Activated CD4-positive, alpha-beta T cell treated with anti-CD3 and anti-CD28 coated beads, Interleukin-2, Interleukin-4, amounts not matched to agents 100 ng/mL and 50 ng/mL, durations not matched to agents 16 hours and 8 hours (primary cell): ENCODE measurements at places on chromosomes 11 and 22.
A peak's percentile ranks its signal among the peaks of the same experiment; 100 is the strongest.

- DNase-seq, result no peak
Observed at GRCh38 chr11:25068451-25068850, 571.6 kb downstream of the LUZP2 start.

DNA sequence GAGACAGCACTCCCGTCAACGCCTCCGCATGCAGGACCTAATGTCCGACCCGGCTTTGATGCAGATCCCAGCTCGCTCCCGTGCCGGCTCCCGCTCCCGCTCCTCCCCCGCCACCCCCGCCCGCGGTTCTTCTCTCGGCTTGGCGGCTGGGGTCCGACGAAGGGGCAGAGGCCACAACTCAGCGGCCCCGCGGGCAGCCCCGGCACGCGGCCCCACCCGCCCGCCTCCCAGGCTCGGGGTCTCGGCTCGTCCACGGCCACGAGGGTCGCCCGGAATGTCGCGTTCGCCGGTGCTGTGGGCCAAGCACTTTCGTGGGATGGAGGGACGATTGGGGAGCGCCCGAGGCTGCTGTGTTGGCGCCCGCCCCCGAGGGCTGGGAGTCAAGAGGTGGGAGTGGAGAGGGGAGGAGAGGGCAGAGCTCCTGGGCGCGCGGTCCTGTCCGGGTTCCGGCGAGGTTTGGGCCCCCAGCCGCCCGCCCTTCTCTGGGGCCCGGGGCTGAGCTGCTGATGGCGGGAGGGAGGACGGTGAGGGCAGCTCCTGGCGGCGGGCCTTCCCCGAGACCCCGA lies 5.3 kb upstream of the TBX1 start:
- no peak for DNase-seq

GRCh38 chr11:73972620-73973449 lies 9.8 kb downstream of the UCP2 start:
- DNase-seq, result no peak

DNA sequence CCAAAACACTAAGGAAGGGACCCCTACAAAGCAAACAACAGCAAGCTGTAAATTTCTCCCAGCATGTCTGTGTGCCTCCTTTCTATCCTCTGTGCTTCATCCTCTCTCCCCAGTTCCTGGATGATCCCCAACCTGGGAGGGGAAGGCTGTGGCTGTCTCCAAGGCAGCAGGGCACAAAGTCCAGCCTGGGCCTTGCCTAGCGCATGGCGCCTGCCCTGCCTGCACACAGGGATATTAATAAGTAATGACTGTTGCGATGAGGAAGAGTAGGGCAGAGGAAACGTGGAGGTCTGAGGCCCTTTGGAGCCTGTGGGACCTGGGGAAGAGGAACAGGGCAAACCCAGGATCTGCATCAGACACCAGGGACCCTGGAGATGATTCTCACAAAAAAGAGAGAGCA lies 2.0 kb downstream of the USH1C start:
- DNase-seq, result no peak

DNA sequence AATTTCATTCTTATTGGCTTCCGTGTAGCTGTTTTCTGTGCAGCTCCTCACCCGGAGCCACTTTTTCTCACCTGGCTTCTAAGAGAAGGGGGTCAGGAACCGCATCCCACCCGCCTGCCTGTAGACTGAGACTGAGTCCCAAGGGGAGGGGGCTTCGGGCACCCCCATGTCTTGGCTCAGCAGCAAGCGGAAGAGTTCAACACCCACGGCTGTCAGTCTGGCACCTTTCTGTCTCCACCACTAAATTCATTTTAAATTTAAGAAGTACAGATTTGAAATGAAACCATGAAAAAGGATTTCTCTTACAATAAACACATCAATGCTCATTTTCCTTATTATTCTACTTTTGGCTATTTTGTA lies 66.7 kb downstream of the EFCAB6 start:
- no peak for DNase-seq

DNA sequence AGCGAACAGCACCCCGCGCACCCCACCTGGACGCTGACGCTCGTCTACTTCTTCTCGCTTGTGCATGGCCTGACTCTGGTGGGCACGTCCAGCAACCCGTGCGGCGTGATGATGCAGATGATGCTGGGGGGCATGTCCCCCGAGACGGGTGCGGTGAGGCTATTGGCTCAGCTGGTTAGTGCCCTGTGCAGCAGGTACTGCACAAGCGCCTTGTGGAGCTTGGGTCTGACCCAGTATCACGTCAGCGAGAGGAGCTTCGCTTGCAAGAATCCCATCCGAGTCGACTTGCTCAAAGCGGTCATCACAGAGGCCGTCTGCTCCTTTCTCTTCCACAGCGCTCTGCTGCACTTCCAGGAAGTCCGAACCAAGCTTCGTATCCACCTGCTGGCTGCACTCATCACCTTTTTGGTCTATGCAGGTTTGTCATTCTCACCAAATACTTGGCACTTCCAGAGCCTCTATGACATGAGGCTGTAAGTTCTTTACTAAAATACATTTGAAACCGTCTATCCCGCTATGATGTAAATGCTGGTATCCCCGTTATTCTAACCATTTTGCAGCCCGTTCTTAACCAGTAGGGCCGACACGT lies 535 bp downstream of the AQP11 start:
- no peak for DNase-seq

DNA sequence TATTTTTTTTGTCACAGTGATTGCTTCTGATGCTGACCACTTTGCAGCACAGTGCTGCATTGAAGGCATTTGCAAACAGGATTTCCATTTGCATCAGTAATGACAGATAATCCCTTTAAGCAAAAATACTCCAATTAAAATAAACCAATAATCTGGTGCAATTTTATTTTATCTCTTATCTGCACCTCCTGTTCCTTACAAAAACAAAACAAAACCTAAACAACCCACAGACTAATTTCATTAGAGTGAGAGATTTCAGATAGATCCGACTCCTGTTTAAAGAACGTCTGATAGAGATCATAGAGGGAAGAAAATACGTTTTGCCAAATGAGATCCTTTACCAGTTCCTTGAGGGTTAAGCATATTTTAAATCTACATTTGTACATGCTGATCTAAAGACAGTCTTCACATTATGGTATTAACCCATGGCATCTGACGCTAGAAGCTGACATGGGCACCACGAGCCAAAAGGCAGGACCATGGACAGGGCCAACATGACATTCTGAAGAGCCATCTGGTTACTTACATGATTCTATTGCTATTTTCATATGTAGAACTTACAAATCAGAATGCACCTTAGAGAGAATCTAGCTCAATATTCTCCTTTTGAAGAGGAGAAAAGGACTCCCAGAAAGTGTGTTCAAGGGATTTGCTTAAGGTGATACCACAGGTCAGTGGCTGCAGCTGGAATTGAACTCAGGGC lies 286.2 kb upstream of the NARS2 start:
- DNase-seq, result no peak

GRCh38 chr11:3123305-3123704 lies 41.8 kb downstream of the OSBPL5 start:
- DNase-seq, result no peak

DNA sequence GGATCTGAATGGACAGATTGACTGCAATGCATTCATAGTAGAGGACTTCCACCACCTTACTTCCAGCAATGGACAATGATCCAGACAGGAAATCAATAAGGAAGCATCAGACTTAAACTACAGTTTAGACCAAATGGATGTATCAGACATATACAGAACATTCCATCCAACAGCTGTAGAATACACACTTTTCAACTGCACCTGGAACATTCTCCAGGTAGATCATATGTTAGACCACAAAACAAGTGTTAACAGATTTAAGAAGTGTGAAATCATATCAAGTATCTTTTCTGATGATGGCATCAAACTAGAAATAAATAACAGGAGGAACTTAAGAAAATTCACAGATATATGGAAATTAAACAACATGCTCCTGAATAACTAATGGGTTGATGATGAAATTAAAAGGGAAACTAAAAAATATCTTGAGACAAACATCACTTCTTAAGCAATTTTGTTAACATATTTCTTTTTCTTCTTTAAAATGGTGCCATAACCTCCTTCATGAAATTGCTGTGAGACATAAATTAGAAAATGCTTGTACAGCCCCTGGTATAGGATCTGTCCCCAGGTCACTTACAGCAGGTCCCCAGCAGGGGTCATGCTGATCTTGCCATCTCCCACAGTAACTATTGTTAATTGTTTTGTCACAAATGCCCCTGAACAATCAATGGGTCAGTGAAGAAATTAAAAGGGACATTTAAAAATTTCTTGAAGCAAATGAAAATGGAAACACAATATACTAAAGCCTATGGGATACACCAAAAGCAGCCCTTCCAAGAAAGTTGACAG lies 100.0 kb upstream of the OR4B1 start:
- no peak for DNase-seq

- DNase-seq, result no peak
Observed at GRCh38 chr11:11533751-11534150, 88.1 kb downstream of the GALNT18 start.

- no peak for DNase-seq
Observed at GRCh38 chr11:35112056-35112845, 26.7 kb upstream of the CD44 start.

GRCh38 chr22:28137036-28137435 lies 218.0 kb upstream of the PITPNB start:
- DNase-seq, result no peak

- DNase-seq, result no peak
Observed at GRCh38 chr11:20559523-20560300, 39.7 kb upstream of the SLC6A5 start.

GRCh38 chr22:20021196-20022181 lies 579 bp downstream of the TANGO2 start:
- DNase-seq, result no peak

DNA sequence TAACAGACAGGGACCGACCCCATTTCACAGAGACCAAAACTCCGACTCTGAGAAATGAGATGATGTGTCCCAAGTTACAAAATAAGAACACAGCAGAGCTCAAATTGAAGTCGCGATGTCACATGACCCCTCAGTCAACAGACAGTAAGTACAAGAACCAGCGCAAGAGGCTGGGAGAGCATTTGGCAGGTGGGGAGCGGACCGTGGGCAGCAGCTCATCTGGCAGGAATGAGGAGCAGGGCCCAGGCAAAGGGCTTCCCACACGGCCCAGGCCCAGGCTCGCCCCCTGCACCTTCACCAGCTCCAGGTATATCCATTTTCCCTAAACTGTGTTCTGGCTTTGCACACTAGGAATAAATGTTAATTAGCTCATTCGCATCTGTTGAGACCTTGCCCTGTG lies 34.3 kb downstream of the SCUBE1 start:
- DNase-seq, result no peak

- DNase-seq, result no peak
Observed at GRCh38 chr11:128164080-128164741, 423.1 kb downstream of the ETS1 start.

DNA sequence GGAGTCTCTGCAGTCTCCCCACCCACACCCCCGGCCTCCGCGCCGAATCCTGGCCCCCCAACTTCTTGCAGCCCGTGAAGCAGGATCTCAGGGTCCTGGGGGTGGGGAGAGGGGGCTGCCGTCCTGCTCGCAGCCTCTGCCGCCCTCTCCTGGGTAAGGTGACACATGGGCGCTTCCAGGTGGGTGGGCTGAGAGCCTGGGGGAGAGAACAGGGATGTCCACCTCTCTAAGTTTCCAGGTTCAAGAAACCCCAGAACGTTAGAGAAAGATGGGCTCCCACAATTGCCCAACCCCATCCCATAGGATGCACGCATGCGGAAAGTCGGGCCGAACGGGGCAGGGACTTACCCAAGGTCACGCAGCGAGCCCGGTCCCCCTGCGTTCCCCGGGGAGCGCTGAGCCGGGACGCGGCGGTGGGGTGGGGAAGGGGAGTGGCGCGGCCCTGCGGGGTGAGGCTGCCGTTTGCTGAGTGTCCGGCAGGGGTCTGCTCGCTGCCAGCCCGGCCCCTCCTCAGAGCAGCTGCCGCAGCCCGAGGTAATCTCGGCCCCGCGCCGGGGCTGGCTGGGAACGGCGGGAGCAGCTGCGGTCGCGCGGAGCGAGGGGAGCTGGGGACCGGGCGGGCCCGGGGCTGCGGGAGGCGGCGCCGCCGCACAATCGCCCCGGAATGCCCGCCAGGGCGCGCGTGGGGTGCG lies 705 bp upstream of the CAPN1 start:
- peak; percentile 35 for DNase-seq

DNA sequence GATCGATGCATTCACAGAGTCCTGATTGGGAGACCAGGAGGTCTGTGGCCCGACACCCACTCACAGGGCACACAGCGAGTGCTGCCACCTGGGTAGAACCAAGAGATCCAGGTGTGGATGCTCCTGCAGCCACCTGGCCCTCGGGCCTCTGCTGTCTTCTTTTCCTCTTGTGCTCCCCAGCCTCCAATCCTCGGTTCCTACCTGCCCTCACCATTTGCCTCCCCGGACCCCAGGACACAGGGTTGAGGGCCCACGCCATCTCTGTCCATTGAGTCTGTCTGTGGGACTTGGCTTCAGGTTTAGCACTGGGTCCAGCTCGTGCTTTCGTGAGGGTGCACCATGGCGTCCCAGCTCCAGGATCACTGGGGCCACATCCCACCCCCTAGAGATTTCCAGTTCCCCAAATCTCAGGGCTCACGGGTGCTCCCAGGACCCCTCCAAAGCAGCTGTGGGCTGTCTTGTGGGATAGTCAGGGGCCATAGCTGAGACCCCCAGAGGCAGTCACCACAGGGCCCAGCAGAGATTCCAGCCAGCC lies 591.1 kb downstream of the BRD1 start:
- DNase-seq, result no peak
